ENCODE measurements at places on chromosomes 6 and 20. TPM values are rescaled to one million over a fixed set of nuclear protein-coding genes. Genes with fewer than 3 reads are reported as not detected.

GINM1 gene
- 33.5 TPM for total RNA-seq

SLC17A2 gene
- not detected for total RNA-seq

WFDC12 gene
- 0.18 TPM for total RNA-seq

FAM162B gene
- total RNA-seq, result not detected

SLC44A4 gene
- 0.25 TPM for total RNA-seq

BRD2 gene
- 134 TPM for total RNA-seq

PPP1R14C gene
- total RNA-seq, result 32.5 TPM

CST2 gene
- not detected for total RNA-seq

NNAT gene
- 0.54 TPM for total RNA-seq

ULBP1 gene
- 6.4 TPM for total RNA-seq

ETV7 gene
- total RNA-seq, result 1.3 TPM

DAAM2 gene
- total RNA-seq, result 0.04 TPM

B3GALT4 gene
- 1.1 TPM for total RNA-seq

GJA10 gene
- not detected for total RNA-seq

MAS1 gene
- total RNA-seq, result not detected

NKAPL gene
- total RNA-seq, result 1.7 TPM

GPX5 gene
- total RNA-seq, result not detected

CALHM4 gene
- total RNA-seq, result 0.10 TPM

MYCT1 gene
- total RNA-seq, result not detected

GTSF1L gene
- total RNA-seq, result not detected

ADGRB3 gene
- not detected for total RNA-seq

TMEM63B gene
- total RNA-seq, result 57.8 TPM

GRCh38 chr6:84696166-84696565 lies 68.2 kb downstream of the TBX18 start:
- no peak for DNase-seq

DNA sequence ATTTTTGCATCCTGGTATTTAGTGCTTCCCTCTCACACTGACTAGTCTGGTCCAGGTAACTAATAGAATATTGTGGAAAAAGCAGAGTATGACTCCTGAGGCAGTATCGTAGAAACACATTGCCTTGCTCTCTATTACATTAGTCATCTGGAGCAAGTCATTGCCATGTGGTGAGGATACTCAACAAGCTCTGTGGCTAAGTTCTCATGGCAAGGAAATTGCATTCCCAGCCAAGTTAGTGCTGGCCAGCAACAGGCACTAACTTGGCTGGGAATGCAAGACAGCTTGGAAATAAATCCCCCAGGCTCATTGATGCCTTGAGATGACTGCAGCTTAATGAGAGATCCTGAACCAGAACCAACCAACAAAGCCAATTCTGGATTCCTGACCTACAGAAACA lies 39.7 kb upstream of the HTR1B start:
- DNase-seq, result peak; percentile 98

DNA sequence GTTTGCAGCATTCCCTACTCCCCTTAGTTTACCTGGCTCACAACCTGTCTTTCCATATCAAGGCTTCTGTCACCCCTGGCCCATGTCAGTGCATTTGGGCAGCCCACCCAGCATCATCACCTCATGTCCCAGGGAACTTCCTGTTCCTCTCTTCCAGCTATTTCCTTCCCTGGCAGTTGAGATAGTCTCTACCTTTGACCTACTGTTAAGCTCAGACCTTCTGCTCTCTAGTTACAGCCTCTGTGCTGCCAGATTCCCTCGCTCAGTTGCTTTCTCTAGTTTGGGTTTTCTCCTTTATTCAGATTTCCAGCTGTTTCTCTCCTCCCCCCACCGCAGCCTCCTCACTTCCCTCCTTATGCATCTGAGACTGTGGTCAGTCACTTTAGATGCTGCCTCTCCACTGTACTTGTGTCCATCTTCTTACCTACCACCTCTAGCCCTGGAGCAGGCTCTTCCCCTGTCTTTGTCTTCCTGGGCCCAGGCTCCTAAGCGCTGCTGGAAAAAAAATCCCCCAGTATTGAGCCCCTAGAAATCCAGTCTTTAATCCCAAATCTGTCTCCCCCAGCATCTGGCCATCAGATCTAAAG lies 16.3 kb downstream of the PTPN1 start:
- no peak for DNase-seq

GRCh38 chr6:39254999-39255535 lies 25.8 kb upstream of the KCNK5 start:
- no peak for DNase-seq

DNA sequence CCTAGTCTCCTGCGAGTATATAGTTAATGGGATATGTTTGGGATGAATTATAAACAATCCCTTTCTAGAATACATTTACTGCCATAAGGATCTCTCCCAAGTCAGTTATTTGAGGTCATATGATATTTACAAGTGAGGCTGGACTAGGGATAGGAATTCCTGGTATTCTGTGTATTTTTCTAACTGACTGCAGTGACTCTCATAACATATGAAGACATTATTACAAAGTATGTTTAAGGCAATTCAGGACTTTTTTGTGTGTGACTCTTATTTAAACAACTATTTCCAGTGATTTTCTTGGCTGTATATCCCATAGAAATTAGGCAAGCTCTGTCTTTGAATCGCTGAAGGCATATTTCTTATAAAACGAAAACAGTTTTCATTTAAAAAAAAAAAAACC lies 18.4 kb upstream of the TNFAIP3 start:
- no peak for DNase-seq

- DNase-seq, result no peak
Measured at GRCh38 chr6:72406517-72406916, 215.3 kb upstream of the KCNQ5 start.

- DNase-seq, result no peak
Measured at GRCh38 chr20:48816282-48817205, 11.3 kb downstream of the PREX1 start.

GRCh38 chr6:156262014-156262413 lies 515.2 kb upstream of the ARID1B start:
- DNase-seq, result no peak

DNA sequence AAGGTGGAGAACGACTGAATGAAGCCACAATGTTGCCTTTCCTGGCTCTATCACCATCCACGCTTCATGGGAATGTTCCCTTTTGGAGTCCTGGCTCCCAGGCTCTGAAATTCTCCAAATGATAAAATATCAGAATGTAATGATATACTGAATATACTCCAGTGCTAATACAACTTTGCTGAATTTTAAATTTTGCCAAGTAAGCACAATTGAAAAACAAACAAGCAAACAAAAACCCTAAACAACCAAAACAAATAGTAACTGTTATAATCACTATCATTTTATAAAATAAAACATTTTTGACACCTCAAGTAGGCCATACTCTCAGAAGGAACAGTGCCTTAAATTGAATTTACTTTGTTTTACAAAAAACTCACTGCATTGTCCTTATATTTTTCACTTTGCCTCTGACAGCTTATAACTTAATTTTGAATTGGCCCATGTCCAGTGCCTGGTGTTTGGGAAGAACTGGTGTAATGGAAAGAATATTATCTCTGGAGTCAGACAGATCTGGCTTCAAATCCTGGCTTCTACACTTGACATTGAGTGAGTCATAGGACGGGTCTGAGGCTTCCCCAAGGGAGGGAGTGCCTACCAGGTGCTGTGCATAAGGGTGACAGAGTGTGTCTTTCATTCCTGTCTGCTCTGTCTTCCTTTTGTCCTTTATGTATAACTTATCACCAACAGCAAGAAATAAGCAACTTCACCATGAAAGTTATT lies 698.3 kb downstream of the EPM2A start:
- no peak for DNase-seq

GRCh38 chr6:79557673-79558467 lies 20.6 kb upstream of the LCA5 start:
- no peak for DNase-seq

DNA sequence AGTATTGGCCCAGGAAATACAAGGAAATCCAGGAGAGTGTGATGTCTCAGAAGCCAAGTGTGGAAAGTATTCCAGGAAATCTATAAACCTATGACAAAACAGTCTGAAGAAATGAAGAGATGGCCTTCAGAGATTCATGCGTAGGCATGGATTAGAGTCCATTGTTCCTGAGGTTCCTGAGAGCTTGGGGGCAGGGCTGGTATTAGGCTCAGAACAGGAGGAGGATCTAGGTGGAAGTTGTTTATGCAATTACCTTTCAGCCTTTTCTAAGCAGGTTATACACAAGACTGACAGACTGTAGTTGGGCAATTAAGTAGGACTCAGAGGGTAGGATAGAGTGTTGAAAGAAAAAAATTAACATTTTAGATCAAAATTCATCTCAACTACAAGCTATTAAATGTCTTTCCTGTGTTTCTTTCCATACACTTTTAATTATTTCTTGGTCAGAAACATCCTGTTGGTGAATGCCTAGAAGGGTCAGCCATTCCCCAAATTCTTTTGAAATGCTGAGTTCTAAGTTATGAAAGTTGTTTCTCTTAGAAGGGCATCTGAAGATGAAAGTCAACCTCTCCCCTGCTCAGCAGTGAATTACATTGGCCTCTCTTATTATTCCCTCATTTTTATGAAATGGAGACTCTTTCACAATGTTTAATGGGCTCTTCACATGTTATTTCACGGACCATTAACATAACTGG lies 201.2 kb upstream of the MYLIP start:
- DNase-seq, result no peak

GRCh38 chr6:5580736-5581581 lies 319.6 kb downstream of the FARS2 start:
- no peak for DNase-seq

GRCh38 chr6:56604186-56604585 lies 38.5 kb downstream of the DST start:
- no peak for DNase-seq

- no peak for DNase-seq
Measured at GRCh38 chr20:56955680-56956079, 310.8 kb downstream of the BMP7 start.

DNA sequence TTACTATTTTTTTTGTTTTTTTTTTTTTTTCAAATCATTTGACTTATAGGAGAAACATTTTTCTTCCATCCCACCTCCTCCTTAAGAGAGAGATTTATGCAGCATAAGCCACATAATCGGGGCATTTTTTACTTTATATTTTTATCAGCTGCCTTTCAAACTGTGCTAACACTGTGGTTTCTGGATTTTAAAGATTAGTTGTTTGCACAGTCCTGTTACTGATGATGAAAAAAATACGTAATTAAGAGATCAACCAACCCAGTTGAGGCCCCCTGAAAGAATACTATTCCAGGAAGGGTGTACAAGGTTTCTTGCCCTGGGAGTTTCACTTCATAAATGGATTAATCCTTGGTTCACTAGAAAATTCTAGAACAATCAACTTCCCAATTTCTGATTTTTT lies 68.3 kb downstream of the MMS22L start:
- no peak for DNase-seq

- DNase-seq, result no peak
Measured at GRCh38 chr20:53020834-53021233, 48.7 kb downstream of the TSHZ2 start.

GRCh38 chr6:4466769-4467480 lies 309.3 kb upstream of the CDYL start:
- DNase-seq, result peak; percentile 49

- DNase-seq, result no peak
Measured at GRCh38 chr6:33018904-33019303, 9.5 kb upstream of the HLA-DOA start.

- DNase-seq, result no peak
Measured at GRCh38 chr20:53935344-53936084, 134.9 kb downstream of the BCAS1 start.

GRCh38 chr6:3762359-3762758 lies 10.8 kb upstream of the PXDC1 start:
- no peak for DNase-seq

DNA sequence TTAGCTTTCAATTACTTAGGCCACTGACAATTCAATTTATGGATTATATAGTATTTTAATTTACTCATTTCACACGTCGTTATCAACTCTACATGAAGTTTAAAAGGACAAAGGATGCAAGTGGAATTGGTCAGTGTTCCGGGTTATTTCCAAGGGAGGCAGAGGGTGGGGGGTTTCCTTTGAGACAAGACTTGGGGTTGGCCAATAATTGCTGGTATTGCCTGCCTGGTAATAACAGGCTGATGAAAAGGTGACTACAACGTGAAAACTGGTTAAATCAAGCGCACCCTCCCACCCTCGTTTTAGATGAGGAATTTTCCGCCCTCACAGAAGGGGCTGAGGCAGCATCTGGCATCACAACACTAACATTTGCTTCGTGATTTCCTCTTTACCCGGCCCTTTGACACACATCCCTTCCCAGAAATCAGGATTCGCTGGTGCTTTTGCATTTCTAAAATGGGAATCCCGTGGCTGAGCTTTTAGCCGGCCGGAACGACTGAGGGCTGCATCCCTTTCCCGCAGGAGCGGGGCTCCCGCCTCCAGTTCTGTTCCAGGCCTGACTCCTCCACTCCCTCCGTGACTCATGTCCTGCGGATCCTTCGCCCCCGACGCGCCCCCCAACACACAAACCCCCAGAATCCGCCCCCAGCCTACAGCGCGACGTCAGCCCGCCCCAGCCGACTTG lies 999 bp upstream of the PIM1 start:
- DNase-seq, result peak; percentile 13

- no peak for DNase-seq
Measured at GRCh38 chr20:63587776-63588591, 13.9 kb upstream of the HELZ2 start.

DNA sequence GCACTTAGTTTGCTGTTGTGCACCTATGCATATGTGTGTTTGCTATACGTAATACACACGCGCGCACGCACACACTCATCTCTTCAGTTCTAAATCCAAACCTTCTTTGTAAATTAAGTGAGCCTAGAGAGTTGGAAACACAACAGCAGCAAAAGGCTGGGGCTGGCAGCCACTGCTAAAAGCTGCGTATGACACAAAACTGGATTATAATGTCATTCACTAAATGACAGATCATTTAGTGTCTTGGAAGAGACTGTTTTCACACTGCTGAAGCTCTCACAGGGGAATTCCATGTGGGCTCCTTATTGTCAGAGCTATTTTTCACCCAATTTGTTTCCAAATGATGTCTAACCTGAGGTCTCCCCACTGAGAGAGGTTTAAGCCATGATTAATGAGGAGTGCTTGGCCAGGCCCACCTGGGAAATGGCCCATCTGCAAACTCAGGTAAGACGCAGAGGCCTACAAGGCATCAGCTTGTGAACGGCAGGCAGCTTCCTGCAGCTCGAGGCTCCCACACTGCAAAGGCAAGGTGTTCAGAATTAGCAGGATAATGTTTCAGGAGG lies 94.2 kb downstream of the OLIG3 start:
- no peak for DNase-seq

DNA sequence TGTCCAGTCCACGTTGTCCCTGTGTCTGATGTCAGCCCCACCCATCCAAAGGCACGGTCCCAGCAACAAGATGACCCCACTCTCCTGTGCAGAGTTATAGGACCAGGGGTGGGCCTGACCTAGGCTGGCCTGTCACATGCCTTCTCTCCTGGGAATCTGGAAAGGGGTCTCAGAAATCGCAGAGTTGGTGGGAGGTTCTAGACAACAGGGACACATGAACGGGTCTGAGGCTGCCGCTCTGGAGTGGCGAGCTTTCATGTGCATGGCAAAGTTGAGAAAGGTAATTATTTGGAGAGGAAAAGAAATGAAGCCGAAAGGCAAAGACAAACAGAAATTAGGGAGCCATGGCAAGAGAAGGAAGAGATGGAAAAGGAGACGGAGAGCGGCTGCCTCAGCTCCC lies 29.5 kb downstream of the BFSP1 start:
- no peak for DNase-seq

- DNase-seq, result peak; percentile 91
Measured at GRCh38 chr20:6882561-6883291, 115.2 kb downstream of the BMP2 start.

- DNase-seq, result no peak
Measured at GRCh38 chr6:75089151-75089897, 116.5 kb downstream of the COL12A1 start.
